SW 1271 (cell line): ENCODE measurements at places on chromosomes 12 and 14.

- DNase-seq, result peak; percentile 1
These were observed 11.3 kb downstream of the GARIN6 start for GRCh38 chr12:99658671-99659349.

- no peak for DNase-seq
These were observed 1.7 kb downstream of the LARP4 start for GRCh38 chr12:50402264-50403000.

- no peak for DNase-seq
These were observed 96.2 kb downstream of the BBS10 start for GRCh38 chr12:76252031-76252430.

DNA sequence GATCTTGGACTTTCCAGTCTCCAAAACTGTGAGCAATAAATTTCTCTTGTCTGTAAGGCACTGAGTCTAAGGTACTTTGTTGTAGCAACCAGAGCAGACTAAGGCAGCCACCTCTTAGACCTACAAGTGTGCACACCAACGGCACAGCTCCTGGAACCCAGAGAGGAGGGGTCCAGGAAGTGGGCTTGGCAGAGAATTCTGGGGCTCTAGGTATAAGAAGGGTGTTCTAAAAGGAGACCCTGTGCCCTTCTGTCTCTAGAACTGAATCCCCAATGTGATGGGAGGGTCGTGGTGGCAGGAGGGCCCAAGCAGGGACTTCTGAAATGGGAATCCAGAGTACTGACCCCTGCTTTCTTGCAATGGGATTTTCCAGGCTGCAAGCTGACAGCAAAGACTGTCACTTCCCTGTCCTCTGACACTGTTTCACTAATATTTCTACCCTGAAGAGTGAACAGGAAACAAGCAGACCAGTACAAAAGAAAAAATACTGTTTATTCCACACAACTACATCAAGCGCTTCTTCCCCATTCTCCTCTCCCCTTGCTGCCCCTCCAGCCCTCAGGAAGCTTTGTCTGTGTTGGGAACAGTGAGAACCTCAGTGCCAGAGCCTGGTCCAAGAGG lies 13.6 kb upstream of the TFCP2 start:
- no peak for DNase-seq

GRCh38 chr12:56143870-56144269 lies 8.5 kb upstream of the MYL6B start:
- no peak for DNase-seq
